NCI-H2171 treated with DMSO at 0.1 percent for 48 hours (cell line): ENCODE measurements at places on chromosomes 5 and 9.

DNA sequence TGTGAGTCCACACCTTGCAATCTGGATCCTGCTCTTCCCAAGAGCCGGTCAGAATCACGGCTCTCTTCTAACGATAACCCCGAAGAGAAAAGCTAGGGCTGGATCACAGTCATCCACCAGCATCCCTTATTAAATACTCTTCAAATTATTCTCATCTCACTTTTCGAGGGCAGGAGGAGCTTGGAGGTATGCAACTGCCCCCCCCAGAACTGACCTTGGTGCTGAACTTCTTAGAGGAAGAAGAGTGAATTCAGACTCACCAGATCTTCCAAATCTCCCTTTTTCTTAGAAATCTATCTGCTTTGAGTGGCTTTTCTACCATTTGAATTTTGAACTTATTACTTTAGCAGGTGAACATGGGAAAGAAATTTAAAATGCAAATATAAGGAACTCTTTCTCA, 75.7 kb downstream of the MED10 start:
- DNase-seq = no peak

DNA sequence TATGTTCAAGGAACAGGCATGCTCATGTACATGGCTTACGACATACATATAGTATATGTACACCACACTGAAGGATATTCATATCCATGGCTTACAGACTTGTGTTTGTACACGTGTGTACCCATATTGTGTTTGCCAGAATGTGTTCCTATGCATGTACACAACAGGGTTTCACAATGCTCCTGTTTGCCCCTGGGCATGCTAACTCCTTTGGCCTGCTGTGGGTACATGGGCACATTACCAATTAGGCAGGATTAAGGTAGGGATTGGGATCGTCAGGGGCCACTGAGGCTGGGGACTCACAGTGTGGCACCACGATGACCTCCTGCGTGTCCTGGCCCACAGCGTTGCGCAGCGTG, 26.2 kb downstream of the PDGFRB start:
- DNase-seq = no peak

DNA sequence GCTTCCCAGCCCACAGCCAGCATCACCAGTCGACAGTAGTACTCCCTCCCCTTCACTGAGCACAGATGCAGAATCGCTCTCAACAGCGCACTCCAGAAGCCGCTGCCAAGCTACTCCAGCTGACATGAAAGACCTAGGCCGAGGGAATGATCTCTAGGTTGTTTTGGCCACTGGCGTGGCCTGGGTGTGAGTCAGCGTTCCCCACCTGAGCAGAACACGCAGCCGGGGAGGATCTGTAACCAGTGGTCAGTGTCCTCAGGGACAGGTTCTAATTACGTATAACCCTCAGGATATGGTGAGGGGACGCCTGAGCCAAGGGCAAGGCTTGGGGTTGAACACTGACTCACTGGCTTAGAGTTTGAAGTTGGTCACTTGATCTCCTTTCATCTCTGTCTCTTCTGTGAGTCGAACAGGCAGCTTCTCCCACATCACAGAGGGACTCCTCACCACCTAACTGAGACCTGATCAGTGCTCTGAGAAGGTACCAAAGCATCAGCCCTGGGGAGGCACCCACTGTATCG, 76.9 kb upstream of the IL17B start:
- DNase-seq = no peak

- DNase-seq = no peak
These were observed 10.4 kb downstream of the ISOC1 start for GRCh38 chr5:129104915-129105455.

DNA sequence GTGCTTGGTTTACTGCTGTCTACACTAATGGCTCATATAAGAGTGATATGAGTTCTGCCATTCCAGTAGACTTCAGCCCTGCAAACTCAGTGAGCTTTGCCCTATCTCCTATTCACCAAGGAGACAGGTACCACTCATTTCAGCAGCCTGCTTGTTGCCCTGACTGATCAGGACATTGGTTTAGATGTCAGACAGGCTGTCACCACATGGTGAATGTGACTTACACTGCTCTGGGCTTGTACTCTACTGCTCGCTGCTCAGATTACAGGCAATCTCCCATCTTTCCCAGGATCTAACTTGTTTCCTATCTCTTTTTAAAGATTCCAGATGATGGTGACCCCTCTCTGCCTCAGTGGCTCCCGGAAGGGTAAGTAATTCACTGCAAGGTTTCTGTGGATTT, 123.3 kb upstream of the RUSC2 start:
- DNase-seq = no peak

DNA sequence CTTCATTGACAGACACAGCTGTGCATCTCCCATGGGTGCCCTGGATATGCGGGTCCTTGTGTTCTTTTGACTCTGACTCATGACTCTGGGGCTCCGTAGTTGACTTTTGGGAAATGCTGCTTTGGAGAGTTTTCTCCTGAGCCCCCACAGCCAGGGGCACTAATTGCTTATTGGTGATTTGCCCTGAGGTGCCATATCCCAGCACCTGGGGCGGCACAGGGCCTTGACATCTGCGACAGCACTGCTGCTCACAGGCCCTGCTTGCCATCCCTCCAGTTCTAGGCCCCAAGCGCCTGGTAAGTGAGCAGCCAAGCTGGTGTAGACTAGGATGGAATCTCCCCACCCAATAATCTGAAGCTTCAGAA, 75.1 kb downstream of the AMBP start:
- DNase-seq = no peak
